ENCODE measurements at places on chromosomes 2 and 18.

- DNase-seq, result no peak
Measured at GRCh38 chr18:11512096-11513025, 97.0 kb upstream of the SLC35G4 start.

DNA sequence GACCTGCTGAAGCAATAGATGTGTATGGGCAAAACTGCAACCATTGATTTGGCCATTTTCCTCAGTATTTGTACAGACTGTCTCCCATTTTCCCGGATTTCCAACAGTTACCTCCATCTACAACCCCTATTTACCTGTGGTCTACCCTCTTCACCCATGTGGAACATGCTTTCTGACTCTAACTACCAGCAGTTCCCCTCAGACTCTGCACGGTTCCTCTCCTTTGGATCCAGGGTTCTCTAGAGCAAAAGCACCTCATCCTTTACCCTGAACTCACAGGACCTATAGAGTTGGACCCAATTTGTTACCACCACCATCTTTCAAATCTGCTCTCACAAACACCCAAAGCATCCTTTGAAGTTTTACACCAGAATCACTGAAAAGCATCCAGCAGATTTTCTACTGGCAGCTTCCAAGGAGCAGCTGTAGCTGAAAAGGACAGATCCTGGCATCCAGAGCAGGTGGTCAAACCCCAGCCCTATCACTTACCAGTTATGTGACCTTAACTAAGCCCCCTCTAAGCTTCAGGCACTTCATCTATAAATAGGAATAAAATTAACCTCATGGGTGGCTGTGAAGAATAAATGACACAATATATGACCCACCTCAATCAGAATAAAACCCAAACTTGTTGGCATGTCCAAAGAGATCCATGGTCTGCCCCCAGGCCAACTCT lies 15.3 kb downstream of the CYTIP start:
- no peak for DNase-seq

DNA sequence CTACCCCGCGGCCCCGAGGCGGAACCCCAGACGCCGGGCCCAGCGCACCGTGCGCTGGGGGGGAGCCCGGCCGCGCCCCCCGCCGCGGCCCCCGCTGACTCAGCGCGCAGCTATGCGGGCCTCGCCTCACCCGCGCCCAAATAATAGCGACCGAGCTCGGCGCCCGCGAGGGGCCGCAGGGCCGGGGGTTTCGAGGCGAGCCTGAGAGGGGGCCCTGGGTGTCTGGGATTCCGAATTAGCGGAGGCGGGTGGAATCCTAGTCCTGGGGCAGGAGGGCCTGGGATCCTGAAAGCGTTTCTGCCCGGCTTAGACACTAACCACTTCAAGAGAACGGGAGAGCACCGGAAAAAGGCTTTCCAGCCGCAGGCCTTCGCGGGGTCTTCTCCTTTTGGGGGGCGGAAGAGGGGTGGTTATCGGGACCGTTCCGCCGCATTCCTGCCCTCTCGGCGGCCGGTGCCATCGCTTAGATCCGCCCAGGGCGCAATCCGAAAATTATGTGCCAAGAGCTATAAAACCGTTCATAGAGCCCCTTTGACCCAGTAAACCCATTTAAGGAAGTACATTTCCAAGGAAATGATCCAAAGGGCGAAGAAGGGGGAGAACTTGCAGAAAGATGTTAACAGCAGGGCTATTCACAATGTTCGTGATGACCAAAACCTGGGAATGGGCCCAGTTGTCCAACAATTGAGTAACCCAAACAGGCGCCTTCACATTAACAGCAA lies 681 bp upstream of the ROCK2 start:
- DNase-seq, result no peak

GRCh38 chr2:203915256-203915655 lies 21.3 kb upstream of the ICOS start:
- no peak for DNase-seq

DNA sequence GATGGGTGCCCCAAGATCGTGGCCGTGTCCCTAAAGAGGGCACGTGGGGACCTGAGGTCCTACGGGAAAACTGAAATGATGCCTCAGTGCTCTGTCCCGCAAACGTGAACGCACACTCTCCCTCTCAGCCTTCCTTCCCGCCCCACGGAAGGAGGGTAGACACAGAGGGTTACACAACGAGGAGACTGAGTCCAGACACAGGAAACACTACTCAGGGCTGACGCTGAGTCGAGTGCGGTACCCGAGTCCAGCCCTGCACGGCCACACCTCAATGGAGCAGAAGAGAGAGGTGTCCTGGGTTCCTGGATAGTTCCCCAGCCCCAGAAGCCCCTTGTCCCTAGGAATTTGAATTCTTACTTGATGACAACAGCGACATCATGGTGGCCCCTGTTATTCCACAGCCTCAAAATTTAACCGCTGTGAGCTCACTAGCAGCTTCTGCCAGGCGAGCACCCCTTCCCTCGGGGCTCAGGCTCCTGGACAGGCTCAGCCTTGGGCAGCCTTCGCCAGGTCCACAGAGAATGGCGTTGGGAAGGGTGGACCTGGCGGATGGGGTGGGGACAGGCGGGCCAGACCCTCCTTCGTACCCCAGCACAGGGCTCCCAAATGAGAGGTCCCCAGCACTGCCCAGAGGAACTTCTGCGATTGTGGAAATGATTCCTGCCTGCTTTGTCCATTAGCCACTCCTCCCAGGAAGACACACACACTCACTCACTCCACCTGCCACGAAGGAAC lies 980 bp upstream of the RNPEPL1 start:
- no peak for DNase-seq

DNA sequence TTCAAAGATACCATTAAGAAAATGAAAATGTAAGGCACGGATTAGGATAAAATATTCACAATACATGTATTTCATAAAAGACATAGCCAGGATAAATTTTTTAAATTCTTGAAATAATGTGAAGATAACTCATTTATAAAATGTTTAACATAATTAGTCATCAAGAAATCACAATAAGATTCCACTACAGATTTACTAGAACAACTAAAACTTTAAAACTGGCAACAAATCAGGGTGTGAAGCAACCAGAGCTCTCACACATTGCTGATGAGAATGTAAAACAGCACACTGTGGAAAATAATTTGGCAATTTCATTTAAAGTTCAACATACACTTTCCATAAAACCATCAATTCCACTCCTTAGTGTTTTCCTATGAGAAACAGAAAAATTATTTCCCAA lies 89.6 kb upstream of the UBE2E3 start:
- no peak for DNase-seq

- DNase-seq, result no peak
Measured at GRCh38 chr2:213551526-213551925, 267.3 kb downstream of the SPAG16 start.

DNA sequence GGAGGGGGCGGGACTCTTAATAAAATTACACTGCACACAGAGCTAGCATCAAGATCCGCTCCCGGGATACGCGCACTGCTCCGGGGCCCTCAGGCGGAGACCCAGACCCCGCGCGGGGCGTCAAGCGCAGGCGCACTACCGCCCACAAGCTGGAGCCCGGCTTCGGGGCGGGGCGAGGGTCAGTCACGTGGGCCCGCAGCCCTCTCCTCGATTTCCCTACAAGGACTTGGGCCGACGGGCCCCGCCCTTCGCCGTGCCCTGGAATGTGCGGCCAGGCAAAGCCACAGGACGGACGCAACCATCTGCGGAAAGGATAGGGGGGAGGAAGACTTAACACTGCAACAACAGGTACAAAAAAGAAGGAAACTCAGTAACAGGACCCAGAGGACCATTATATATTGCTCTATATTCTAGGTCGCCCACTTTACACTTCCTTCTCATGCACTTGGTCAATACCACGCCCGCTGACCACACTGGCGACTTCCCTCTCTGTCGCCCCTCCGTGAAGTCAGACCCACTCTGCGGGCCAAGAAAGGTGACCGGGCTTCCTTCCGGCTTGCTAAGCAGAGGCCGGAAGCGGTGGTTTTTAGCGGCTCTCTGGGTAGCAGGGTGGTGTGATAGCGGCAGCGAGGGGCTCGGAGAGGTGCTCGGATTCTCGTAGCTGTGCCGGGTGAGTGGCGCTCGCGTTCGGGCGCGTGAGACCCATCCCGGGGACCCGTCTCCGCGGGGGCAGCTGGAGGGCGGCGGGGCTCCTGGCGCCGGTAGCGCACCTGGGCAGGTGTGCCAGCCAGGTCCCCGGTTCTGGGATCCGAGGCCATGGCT lies at the start of gene MYL12A:
Gene MYL12A (plus strand): TSS at position 562 of the 822 bp plus-strand sequence. CDS start 5,447 bp downstream, outside the sequence.
- DNase-seq, result peak; percentile 94

DNA sequence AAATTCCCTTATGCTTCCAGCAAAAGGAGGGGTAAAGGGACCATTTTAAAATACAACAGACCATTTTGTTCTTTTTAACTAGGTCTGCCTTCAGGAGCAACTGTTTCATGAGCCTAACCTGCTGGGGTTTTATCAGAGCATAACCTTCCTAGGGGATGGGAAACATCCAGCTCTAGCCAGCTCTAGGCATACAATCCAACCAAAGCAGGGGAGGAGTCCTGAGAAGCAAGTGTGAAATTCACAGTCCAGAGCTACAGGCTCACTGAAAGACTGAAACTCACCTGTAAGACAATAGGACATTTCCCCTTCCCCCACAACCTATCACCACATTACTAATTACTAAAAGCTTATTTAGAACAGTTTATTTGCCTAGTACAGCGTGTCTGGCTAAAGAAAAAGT lies 1296.6 kb upstream of the DDX18 start:
- no peak for DNase-seq

GRCh38 chr2:235396071-235396846 lies 97.6 kb upstream of the AGAP1 start:
- DNase-seq, result no peak

- DNase-seq, result no peak
Measured at GRCh38 chr18:26717123-26717719, 148.3 kb downstream of the AQP4 start.

DNA sequence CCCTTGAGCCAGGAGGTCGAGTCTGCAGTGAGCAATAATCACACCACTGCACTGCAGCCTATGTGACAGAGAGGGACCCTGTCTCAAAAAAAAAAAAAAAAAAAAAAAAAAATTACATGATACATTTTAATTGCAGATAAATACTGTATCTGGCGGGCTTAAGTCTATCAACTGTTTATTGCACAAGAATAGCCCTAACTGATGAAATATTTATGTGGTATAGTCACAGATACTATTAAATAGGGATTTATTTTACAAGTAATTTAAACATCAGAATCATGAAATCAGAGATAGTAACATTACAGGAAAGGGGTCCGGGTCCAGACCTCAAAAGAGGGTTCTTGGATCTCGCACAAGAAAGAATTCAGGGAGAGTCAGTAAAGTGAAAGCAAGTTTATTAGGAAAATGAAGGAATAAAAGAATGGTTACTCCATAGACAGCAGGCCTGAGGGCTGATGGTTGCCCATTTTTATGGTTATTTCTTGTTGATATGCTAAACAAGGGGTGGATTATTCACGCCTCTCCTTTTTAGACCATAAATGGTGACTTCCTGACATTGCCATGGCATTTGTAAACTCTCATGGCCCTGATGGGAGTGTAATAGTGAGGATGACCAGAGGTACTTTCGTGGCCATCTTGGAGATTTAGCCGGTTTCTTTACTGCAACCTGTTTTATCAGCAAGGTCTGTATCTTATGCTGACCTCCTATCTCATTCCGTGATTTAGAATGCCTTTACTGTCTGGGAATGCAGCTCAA lies 166.6 kb downstream of the PMAIP1 start:
- no peak for DNase-seq

GRCh38 chr18:75161256-75162028 lies 47.5 kb downstream of the PTGR3 start:
- no peak for DNase-seq

GRCh38 chr18:63229971-63230370 lies 89.6 kb downstream of the BCL2 start:
- DNase-seq, result no peak

- DNase-seq, result peak; percentile 70
Measured at GRCh38 chr2:48343571-48344440, 186.1 kb upstream of the STON1 start.

DNA sequence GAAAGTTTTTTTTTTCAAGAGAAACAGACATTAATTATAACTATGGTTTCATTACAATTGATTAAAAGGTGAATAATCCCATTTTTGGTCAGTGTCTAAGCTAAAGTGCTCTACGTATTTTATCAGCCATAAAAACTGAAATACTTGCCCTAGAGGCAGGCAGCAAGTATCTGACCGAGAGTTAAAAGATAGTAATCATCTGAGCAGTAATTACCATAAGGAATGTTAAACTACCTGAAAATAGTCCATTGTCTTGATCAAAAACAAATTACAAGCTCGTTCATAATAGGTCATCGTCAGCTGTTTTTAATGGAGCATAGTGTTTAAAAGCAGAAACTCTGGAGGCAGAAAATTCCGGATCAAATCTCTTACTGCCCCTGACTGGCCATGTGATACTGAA lies 105.7 kb upstream of the ZEB2 start:
- no peak for DNase-seq

DNA sequence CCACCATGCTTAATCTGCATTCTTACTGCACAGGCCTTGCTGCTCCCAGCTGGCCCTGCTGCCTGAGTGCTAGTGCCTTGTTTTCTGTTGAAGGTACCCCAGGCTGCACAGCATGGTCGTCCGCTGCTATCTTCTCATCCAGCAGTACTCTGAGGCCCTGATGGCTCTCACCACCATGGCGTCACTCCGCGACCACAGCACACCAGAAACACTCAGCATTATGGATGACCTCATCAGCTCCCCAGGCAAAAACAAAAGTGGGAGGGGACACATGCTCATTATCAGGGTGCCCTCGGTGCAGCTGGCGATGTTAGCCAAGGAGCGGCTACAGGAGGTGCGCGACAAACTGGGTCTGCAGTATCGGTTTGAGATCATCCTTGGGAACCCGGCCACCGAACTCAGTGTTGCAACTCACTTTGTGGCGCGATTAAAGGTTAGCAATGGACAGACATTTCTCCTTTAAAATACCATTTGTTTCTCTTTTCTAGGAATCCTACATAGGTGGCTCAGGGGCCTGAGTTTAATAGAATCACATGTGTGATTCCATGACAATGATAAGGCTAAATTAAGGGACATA lies 110.5 kb downstream of the ESCO1 start:
- no peak for DNase-seq

GRCh38 chr2:50529600-50530218 lies 502.2 kb downstream of the NRXN1 start:
- DNase-seq, result no peak

DNA sequence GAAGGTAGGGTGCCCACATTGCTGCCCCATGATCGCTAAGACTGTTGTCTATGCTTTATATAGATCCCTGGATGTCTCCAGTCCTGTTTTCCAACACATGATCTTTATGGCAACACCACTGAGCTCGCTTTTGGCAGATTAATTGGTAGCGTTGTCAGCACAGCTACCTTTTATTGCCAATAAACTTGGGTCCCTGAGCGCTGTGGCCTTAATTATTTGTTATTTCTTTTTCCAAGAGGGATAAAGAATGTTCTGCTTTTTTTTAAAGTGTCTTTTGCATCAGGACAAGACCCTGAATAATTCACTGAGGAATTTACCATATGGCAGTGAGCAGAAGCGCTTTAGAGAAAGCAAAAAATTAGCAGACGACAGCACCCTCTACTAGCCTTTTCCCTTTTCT lies 113.5 kb downstream of the COLEC12 start:
- DNase-seq, result no peak

- no peak for DNase-seq
Measured at GRCh38 chr2:174675615-174676014, 78.0 kb upstream of the WIPF1 start.

DNA sequence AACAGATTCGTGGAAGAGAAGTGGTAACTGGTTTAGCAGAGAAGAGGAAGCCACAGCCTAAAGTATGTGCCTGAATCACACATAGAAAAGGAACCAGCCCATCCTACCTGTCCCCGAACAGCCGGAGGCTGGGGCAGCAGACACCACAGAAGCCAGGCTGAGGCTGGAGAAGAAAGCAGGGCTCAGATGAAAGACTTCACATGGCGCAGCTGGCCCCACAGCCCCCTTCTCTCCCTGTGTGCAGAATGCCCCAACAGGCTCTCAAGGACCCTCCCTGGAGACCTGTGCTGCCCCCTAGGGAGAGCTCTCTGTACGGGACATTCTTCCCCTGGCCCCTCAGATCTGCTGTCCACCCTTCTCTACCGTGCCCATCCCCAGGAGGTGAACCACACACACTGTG lies 83.5 kb upstream of the RAB12 start:
- no peak for DNase-seq
